ENCODE measurements at places on chromosomes 12 and 14. TPM values are rescaled to one million over a fixed set of nuclear protein-coding genes. Genes with fewer than 3 reads are reported as not detected.

GRCh38 chr12:108825201-108825950 is 32.0 kb downstream of the SSH1 start:
- DNase-seq: no peak

DNA sequence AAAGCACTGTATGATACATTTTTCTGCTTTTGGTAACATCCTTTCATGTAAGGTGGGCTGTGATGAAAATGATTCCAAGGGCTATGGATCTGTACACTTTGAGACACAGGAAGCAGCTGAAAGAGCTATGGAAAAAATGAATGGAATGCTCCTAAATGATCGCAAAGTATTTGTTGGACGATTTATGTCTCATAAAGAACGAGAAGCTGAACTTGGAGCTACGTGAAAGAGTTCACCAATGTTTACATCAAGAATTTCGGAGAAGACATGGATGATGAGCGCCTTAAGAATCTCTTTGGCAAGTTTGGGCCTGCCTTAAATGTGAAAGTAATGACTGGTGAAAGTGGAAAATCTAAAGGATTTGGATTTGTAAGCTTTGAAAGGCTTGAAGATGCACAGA is 22.1 kb upstream of the SRGAP1 start:
- DNase-seq: no peak

- no peak for DNase-seq
These were observed 1094.1 kb upstream of the TMEM132C start for GRCh38 chr12:127172861-127173260.

The OVCH1 gene
- not detected for total RNA-seq

DNA sequence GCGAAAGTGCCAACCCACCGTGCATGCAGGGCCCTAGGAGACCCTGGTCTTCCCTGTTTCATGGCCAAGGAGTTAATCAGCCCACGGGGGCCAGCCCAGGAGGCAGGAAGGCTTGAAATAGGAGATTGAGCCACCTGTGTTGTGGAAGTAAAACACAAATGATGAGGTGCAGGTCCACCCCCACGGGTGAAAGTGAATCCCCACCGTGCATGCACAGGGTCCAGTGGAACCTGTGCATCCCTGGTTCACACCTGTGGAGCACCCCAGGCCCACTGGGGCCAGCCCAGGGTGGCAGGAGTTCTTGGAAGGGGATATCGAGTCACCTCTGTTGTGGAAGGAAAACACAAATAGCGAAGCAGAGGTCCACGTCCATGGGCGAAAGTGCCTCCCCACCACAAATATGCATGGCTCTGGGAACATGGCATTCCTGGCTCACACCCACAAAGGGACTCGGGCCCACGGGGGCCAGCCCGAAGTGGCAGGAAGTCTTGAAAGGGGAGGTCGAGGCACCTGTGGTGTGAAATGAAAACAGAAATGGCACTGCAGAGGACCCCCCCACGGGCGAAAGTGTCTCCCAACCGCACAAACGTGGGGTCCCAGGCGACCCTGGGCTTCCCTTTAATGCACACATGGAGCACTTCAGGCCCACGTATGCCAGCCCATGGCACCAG is 381.5 kb downstream of the ALG10 start:
- DNase-seq: no peak

GRCh38 chr12:113768850-113769249 is 197.3 kb downstream of the RBM19 start:
- DNase-seq: no peak

DNA sequence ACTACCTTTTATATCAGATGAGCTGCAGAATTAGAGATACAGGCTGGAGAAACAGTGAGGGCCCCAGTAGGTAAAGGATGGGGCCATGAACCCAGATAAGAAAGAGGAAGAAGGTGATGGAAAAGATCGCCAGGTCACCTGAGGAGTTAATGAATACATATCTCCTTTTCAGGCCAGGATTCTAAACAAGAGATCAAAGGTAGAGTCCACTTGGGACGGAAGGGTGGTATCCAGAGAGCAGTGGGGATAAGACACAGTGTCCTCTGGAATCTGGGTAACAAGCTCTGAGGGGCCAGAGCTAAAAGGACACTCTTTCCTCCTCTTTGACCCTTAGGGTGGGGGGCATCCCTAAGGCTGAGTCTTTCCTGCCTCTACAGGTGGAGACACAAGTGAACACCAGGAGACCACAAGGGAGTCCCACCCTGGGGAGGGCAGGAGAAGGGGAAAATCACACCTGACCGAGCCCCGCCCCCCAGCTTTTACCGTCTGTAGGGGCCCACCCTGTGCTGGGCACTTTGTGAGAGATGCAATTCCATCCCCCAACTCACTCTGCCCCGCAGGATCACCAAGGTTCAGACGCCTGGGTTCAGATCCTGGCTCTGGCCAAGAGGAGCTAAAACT is 27.3 kb downstream of the SERPINA1 start:
- no peak for DNase-seq

The OLR1 gene
- not detected for total RNA-seq

DNA sequence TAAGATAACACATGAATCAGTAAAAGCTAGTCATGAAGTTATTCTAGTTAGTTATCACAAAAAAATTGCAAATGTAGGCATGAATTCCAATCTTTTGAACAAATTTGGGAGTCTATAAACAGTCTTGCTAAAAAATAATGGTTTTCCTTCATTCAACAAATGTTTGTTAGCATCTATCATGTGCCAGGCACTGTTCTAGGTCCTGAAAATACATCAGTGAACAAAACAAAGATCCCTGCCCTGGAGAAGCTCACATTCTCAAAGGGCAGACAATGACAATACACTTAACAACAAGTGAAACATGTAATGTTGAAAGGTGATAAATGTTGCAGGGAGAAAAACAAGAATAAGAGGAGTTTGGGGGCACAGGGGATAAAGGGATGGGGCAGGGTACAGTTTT is 86.9 kb downstream of the OTX2 start:
- DNase-seq: no peak

DNA sequence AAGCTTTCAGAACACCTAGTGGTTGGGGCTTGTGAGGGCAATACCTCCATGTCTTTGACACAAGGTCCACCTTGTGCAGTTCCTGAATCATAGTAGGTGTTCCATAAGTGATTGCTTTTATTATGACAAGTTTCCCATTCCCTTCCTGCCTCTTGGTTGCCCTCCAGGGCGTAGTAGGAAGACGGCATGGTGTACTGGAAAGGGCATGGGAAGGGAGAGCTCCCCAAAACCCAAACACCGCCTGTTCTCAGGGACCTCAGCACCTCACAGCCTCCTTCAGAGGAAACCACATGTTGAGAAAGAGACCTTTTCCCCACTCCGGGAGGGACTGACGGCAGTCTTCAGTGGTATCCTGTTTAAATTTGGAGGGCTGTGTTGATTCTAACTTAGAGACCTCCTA is 21.1 kb downstream of the EVL start:
- no peak for DNase-seq

DNA sequence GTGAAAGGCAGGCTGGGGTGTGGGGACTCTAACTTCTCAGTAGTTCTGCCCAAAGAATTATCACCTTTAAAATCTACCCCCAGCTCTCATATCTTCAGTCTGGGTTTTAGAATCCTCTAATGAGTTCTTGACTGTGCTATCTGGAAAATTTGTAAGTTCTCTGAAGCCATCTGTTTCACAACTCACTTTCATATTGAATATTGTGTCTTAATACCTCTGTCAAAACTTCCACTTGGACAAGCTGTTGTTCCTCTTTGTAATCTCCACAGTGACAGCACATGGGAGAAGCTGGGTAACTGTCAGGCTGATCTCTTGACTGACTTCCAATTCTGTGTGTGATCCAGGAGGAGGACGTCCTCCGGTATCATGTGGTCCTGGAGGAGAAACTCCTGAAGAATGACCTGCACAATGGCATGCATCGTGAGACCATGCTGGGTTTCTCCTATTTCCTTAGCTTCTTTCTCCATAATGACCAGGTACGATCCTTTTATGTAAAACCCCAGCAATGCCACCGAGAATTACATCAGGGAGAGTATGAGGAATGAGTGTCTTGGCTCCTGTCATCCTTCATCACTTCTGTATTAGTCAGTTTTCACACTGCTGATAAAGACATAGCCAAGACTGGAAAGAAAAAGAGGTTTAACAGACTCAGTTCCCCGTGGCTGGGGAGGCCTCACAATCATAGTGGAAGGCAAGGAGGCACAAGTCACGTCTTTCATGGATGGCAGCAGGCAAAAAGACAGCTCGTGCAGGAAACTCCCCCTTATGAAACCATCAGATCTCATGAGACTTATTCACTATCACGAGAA is 111.9 kb downstream of the STAB2 start:
- no peak for DNase-seq

DNA sequence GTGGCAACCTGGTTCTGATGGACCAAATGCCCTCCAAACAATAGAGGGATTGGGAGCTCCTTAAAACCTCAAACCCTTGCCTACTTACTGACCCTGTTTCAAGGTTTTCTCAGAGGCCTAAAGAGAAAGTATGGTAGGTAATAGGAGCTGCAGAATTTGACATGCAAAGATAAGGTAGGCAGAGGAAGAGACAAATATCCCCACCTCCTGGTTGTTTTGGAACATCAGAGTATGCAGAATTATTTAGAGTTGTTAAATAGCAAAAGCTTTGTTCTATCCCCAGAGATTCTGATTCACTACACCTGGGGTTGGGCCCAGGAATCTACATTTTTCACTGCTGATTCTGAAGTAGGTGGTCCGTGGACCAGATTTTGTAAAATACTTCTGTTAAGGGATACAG is 421.2 kb downstream of the SOX5 start:
- no peak for DNase-seq

The OR4K14 gene
- not detected for total RNA-seq

GRCh38 chr12:85872497-85873091 is 1.5 kb upstream of the NTS start:
- DNase-seq: peak; percentile 59

DNA sequence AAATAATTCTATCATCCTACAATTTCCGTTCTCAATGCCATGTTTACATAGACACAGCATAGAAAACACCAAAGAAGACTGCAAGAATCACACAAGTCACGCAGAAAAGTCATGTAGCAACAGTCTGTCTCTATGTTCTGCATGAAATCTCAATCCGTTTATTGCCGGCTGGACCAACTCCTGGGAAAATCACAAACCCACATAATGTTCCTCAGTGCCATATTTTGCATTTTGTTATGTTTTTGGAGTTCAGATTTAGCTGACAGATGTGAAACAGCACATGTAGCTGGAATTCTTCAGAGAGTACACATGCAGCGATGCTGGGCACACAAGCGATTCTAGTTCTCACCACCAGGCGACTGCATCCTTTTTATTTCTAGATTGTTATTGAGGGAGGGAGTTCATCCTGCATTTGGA is 193.1 kb downstream of the APAF1 start:
- DNase-seq: no peak

The KRT72 gene
- total RNA-seq: not detected

DNA sequence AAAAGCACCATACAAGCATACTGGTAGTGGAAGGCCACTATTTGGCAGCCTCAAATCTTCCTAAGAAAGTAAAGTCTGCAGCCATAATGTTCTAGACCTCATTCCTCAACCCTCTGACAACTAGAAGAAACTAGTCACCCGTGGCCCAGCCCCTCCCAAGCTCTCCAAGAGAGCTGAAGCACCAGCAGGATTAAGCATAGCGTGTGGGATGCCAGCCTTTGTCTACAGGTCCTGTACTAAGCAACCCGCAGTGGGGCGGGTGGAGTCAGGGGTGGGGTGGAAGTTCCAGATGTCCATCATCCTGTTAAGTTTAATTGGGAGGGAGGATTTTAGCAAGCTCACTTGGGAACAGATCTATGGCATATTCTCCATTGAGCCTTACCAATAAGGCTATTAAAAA is 14.2 kb downstream of the SLC11A2 start:
- no peak for DNase-seq

GRCh38 chr14:65255029-65255545 is 152.8 kb upstream of the MAX start:
- DNase-seq: no peak

The RFLNA gene
- not detected for total RNA-seq

The RBM19 gene
- total RNA-seq: 105 TPM

DNA sequence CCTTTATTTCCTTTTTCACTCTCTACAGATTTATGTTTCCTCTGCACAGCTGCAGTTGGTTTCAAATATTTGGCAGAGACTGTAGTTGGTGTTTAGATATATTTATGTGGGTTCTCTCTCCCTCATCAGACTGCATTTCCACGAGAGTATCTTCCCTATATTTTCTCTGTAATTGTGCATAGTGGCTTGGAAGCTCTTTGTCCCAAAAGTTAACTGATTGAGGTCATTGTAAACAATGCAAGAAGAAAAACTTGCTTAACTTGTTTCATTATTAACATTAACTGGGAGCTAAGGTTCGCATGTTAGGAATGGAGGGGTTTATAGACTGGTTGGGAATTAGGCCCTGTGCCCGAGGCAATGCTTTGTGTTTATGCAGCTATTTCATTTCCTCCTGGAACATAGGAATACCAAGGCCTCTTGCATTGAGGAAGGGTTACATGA is 216.9 kb upstream of the HMGA2 start:
- DNase-seq: no peak

The ADAM20 gene
- 0.44 TPM for total RNA-seq

GRCh38 chr12:80756875-80757274 is 40.2 kb downstream of the MYF5 start:
- no peak for DNase-seq

DNA sequence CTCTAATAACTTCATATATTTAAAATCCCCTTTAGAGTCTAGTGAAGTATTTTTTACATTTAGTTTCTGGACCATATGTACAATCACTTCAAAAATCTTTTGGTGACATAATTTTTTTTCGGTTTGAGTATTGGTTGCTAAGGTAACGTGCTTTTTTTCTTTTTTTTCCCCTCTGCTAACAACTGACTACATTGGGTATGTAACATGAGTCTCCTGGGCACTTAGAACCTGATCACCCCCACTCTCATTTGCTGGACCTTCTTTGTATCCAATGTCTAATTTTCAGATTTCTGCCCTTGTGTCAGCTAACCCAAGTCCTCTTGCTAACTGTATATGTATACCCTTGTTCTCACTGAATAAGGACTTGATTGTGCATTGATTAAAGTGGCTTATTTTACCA is 592.9 kb upstream of the FLRT2 start:
- DNase-seq: no peak

- DNase-seq: no peak
These were observed 131.1 kb downstream of the STXBP6 start for GRCh38 chr14:24918822-24919221.

GRCh38 chr12:18932211-18932610 is 194.3 kb downstream of the CAPZA3 start:
- DNase-seq: no peak

- no peak for DNase-seq
These were observed 78.3 kb downstream of the NPAS3 start for GRCh38 chr14:33017016-33017415.

DNA sequence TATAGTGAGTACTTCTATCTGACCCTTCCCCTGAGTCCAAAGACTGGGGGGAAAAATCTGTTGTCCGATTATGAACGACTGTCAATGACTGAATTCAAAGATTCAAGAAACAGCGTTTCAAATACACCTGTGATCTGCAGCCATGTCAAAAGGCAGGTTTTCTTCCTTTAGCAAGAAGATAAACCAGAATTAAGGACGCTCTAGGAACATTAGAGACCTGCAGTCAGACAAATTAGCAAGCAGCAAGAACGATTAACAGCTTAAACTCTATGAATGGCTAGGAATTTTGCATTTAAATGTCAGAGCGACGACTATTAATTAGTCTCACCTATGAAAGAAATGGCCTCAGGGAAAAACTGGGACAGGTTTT is 2.1 kb downstream of the DUSP6 start:
- no peak for DNase-seq

The SYNDIG1L gene
- not detected for total RNA-seq

The OR4K1 gene
- total RNA-seq: not detected

The TSPAN8 gene
- total RNA-seq: not detected

- no peak for DNase-seq
These were observed 1193.7 kb downstream of the GALC start for GRCh38 chr14:86799244-86799647.

The RERG gene
- not detected for total RNA-seq
